T-cell (primary cell): ENCODE measurements at places on chromosomes 6 and 20.

DNA sequence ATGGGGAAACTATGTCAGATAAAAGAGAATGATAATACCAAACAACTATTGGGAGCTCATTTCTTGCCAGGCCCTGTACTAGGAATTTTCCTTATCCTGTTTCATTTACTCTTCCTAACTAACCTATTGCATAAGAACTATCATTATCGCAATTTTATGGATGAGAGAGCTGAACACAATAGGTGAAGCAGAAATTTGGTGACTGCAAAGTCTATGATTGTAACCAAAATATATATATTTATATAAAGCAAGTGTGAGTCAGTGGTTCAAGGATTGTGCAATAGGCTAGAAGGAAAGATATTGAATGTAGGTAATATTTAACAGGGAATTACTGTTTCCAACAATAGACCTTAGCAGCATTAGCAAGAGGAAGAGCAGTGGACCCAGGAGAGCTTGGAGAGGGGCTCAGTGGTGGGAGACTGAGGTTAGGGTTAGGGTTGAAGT is 181.1 kb upstream of the TENT5A start:
- no peak for DNase-seq

DNA sequence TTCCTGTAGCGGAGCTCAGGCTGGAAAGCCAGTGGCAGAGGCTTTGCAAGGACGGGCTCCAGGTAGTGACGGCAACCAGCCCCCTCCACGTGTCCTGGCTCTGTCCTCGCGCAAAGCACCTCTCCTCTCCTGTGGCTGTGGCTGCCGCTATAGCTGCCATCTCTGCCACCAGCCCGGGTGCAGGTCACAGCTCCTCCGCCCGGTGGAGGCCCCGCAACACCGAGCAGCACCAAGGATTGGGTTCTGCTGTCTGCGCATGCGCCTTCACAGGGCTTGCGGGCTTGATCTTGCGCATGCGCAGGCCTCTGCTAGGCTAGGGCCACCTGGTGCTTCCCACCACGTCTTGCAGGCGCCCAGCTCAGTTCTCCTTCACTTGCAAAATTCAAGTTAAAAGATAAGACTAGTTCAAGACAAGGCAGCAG is 625.4 kb downstream of the QKI start:
- peak; percentile 10 for DNase-seq

- no peak for DNase-seq
Observed at GRCh38 chr6:15709651-15710269, 46.9 kb upstream of the DTNBP1 start.

DNA sequence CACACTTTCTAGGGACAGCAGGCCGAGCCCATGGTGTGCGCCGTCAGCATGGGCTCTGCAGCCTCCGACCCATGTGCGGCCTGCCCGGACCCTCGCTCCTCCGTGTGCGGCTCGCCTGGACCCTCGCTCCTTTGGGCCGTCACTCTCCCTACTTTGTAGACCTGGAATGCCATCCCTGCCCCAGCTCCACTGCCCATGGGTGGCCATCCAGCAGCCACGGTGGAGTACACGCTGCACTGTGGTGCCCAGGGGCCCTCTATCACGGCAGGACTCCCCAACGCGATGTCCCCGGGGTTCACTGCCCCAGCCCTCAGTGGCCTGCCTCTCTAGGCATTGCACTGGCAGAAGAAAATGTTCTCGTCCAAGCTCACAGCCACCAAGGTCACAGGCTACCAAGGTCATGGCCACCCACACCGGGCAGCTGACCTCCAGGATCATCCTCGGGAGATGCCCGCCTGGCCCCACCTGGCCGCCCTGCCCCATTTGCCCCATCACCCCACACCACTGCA is 24.1 kb upstream of the MRGBP start:
- no peak for DNase-seq

DNA sequence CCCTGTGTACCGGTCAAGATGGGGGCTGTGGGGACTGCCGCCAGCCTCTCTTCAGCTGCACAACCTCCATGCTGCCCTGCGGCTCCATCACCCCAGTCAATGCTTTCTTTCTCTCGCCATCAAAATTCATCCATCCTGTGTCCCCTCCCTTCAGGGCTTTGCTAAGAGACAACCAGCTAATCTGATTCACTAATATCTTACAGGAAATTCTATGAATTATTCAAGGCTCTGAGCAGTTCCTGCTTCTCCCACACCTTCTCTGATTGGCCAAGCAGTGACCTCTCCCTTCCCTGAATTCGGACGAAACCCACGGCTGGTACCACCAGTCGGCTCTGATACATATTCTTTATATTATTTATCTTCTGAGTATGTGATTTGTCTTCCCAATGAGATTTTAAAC is 13.8 kb downstream of the ITPR3 start:
- DNase-seq: no peak

- DNase-seq: peak; percentile 37
Observed at GRCh38 chr6:26021001-26021349, 58.4 kb downstream of the TRIM38 start.

GRCh38 chr20:33681288-33681687 is 4.9 kb downstream of the E2F1 start:
- DNase-seq: no peak

GRCh38 chr6:52352239-52353018 is 9.5 kb upstream of the PAQR8 start:
- DNase-seq: no peak

DNA sequence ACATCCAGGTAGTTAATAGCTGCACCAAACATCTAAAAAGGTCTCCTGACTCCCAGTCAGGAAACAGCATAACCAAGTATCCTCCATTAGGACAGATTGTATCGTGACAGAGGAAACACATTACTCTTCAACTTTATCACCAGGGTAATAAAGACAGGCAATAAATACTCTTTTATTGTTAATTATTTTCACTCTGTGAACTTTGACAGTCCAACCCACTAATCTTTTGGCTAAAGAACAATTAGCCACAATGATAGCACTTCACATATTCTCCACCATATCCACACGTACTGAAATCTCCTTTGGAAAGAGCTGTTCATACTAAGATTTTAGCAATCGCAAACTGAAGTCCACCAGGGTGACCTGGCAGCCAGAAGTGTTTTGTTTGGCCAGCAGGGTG is 46.4 kb downstream of the ARHGAP18 start:
- DNase-seq: no peak

DNA sequence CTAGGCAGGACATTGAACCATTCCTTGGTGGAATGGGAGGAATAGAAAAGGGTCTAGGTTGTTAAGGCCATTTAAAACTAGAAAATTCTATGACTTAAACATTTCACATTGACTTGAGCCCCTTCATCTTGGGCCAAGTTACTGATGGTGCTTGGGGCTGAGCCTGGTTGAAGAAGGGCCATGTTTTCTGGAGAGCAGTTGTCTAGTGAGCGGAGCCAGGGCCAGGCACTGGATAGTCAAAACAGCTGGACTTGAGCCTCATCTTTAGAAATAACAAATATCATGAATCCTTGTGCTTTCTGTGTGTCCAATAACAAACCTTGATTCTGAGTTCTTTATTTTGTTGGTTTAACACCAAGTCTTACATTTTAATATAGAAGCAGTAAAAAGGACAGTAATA is 134.6 kb upstream of the TCF21 start:
- no peak for DNase-seq

- no peak for DNase-seq
Observed at GRCh38 chr20:13158369-13158768, 62.7 kb upstream of the ISM1 start.

DNA sequence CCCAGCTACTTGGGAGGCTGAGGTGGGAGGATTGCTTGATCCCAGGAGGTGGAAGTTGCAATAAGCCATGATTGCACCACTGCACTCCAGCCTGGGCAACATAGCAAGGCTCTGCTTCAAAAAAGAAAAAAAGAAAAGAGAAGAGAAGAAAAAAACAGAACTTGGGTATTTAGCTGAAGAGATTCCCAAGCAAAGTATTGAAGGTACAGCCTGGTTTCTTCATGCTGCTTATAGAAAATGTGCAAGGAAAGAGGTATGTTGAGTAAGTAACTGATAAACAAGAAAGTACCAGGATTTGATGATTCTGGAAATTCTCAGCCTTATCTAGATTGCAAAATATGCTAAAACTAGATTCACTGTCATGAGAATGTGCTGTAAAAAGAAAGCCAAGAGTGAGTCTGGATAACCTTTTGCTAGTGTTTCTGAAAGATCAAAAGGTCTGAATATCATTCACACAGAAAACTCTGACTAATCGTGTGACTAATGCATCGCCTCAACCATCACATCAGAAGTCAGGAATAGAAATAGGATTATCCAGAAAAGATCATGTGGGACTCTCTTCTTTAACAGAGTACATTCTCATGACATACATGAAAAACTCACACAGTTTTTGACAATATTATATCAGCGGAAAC is 32.4 kb upstream of the NOP56 start:
- DNase-seq: no peak

DNA sequence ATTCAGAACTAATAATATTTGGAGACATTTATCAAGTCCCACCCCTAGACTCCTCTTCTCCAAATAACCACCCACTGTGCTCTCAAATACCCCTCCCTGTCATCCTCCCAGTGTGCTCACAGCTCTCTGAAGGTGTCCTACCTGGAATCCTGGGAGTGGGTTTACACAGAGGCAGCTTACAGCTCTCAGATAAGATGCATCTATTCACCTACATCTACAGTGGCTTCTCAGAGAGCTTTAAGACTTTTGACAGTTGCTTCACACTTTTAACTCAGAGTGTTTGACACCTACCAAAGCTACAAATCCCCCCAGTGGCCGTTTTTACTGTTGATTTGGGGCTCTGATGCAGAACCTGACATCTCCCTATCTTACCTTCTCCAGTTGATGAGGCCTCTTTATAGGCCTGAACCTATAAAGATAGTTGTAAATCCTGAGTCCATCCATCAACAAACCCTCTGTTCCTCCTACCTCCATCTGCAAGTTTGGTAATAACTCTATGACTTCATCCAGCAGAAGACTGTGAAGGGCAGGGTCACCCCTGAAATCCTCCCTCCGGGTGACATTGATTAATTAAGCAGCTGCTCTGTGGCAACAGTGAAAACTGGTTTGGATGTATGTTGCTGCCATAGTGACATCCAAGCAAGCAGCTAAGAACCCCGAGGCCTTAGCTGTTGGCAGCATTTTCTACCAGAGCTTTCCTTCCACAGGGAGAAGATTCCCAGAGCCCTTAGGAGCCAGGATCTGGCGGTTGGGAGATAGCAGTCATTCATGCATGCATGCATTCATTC is 226.1 kb upstream of the RREB1 start:
- no peak for DNase-seq

DNA sequence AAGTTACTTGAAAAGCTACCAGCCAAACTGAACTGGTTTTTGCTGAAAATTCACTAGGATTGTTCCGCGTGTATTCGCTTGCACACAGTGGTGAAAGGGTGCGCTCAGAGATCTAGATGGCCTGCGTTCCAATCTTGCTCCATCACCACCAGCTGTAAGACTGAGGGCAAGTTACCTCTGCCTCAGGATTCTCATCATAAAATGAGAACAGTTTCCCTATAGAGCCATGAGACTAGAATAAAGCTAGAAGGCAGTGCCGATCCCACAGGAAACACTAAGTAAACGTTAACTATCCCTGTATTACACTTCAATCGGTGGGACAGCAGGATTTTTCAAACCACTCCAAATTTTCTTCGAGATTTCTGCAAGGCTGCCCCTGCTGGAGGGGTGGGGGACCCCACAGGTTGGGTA is 838 bp downstream of the AHCY start:
- DNase-seq: no peak

GRCh38 chr6:100479179-100480035 is 14.7 kb upstream of the SIM1 start:
- DNase-seq: no peak

DNA sequence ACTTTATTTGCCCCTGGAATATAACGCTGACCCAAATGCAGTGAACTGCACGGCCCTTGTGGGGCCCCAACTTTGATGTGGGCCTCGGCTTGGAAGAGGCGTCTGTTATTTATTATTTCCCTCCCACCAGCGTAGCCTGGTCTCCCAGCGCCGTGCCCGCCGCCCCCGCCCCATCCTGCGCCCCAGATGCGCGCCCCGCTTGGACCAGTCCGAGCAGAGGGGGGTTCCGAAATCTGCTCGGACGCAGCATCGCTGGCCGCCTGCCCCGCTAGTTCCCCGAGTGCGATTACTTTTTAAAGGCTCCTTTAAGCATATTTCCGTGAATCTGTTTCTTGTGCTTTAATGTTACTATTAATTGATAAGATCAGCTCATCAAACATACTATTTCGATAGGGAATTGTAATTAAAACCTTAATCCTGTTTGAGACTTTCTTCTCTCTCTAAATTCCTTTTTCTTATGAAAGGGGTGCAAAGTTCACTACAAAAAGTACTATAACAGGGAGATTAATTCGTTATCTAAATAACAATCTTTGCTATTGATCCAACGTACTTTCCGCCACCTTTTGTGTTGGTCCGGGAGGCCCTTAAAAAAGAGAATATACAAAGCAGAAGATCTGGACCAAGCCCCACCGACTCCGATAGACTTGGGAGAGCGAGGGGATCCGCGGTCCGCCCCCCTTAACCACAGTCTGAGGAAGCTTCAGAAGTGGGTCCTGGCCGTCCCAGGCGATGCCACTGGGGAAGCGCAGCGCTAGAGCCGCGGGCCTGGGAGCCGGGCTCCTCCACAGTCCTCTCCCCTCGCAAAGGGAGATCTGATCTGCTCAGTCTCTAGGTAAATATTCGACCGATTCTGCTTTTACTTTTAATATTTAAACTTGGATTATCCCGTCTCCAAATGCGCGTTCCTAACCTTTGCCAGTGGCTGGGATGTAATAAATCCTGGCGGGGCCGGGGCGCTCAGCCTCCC is 10.2 kb downstream of the POU3F2 start:
- no peak for DNase-seq

DNA sequence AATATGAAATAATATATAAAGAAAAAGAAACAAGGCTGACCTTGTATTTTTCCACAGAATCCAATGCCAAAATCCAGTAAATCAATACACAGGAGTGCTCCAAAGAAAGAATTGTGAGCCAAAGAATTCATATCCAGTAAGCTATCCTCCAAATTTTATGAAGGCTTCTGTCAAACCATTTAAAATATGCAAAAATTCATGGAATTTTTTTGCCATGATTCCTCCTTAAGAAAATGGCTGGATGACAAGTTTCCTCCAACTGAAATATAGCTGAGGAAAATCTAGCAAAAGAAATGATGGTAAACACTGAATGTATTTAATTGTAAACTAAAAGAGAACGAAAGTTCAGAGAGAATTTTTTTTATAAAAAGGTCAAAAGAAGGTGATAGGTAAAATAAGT is 290.3 kb downstream of the UBE3D start:
- DNase-seq: no peak

- DNase-seq: no peak
Observed at GRCh38 chr6:63897459-63897858, 261.9 kb downstream of the PHF3 start.
